GM23248 (cell line): ENCODE measurements at places on chromosomes 13 and 19. TPM values are rescaled to one million over a fixed set of nuclear protein-coding genes. Genes with fewer than 3 reads are reported as not detected.

IL27RA gene
- 7.5 and 8.5 TPM in 2 replicates for total RNA-seq

DNA sequence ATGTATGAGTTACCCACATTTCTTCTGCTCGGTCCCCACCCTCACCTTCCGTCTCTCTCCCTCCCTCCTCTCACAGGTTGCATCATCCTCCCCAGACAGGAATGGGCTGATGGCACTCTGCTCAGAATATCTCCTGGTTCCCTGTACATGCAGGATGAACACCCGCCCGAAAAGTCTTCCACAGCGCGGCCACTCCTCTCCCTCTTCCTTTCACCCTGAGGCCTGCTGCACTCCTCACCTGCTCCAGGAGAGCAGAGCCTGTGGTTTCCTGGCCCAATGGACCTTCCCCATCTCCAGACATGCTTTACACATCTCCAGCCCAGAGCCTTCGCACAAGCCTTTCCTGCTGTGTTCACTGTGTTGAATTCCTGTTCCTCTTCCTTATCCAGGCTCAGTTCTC is 40.9 kb downstream of the GSX1 start:
- no peak for DNase-seq

- DNase-seq, result no peak
Measured at GRCh38 chr13:110820322-110820721, 94.5 kb downstream of the ANKRD10 start.

GRCh38 chr13:93361703-93362102 is 135.1 kb downstream of the GPC6 start:
- DNase-seq, result no peak

GRCh38 chr19:49340069-49340864 is 5.1 kb downstream of the CD37 start:
- DNase-seq, result peak; percentile 39

DNA sequence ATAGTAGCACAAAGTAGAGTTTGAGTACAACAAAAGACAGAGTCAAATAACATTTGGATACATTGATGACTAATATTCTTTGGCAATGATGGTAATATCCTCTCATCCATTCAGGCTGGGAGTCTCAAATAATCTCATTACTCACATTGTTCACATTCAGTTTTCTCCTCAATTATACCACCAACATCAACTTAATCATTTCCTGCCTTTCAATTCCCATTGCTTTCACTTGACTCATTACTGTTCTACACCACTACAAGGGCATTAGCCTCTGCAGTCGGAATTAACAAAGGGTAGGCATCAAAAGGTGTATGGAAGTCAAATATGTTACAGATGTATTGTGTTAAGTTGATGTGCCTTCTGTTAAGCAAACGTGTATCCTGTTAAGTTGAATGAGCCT is 518.4 kb upstream of the SLITRK1 start:
- DNase-seq, result peak; percentile 69

ZNF578 gene
- 1.5 and 2.2 TPM in 2 replicates for total RNA-seq

DNA sequence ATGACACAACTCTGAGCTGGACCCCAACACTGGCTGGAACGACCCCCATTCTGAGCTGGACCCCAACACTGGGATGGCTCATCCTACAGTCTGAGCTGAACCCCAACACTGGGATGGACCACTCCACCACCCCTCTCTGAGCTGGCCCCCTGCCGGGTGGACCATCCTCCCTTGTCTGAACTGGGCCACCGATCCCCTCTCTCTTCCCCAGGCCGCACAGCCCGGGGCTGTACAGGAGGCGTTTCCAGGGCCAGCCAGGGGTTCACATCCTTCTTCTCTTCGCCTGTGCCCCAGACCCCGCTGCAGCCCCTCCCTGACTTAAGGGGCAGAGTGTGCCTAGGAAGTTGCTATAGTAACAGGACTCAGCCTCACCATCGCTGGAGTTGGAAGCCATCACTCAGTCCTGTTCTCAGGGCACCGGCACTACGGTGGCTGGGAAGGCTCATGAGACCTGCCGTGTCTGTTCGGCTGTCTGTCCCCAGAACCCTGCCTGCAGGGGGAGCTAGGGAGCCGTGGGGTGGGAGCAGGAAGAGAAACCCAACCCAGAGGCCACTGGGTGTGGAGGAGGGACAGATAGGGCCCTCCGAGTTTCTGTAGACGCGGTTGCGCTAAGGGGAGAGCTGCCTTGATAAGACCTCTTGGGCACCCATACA is 3.7 kb downstream of the PRKACA start:
- DNase-seq, result no peak

DNA sequence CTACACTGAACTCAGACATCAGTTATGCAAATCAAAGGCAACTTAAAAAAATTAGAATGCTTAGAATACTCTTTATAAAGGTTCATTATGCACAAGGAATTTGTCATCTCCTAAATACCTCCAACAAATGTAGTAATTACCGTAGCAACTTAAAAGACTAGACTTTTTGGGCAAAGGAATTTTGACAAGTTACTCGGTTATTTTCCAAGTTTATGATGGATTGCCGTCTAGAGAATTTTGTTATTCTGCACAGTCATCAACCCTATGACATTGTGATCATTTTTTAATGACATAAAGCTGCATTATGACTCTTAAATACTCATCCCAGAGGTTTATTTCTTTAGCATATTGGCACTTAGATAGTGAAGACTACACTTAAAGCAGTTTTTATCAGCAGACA is 71.9 kb downstream of the TRPC4 start:
- peak; percentile 11 for DNase-seq

RFPL4AL1 gene
- not detected in 2 replicates for total RNA-seq
